MM.1S (cell line): ENCODE measurements at places on chromosomes 5 and 9.

GRCh38 chr5:170297589-170298462, at the start of gene LCP2:
TSS of gene LCP2 (minus strand) at chr5:170297777. CDS start at chr5:170297611, 166 bp downstream.
- DNase-seq: peak; percentile 61

DNA sequence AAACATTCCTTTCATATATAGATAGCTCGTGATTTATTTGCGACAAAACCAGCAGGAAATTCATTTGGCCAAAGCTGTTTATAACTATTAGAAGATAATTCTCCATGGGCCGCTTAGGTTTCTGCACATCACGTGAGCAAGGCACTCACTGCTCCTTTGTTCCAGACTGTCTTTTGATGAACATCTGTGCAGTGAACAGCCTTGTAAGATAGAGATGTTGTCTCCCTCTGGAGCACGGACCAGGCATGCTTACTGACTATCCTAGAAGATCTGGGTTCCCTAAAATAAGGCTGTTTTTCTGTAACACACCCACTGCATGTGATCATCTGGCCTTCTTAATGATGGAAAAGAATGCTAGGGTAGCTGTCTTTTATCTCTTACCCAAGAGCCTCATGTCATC, 30.9 kb downstream of the YIPF5 start:
- DNase-seq: no peak

- no peak for DNase-seq
Observed at GRCh38 chr5:165616490-165617405, 2111.3 kb downstream of the MAT2B start.

GRCh38 chr5:161169776-161170175, 317.8 kb upstream of the ATP10B start:
- DNase-seq: no peak

GRCh38 chr9:113540466-113540865, 76.9 kb downstream of the RGS3 start:
- no peak for DNase-seq

- no peak for DNase-seq
Observed at GRCh38 chr9:84141741-84142370, 161.3 kb downstream of the RMI1 start.

DNA sequence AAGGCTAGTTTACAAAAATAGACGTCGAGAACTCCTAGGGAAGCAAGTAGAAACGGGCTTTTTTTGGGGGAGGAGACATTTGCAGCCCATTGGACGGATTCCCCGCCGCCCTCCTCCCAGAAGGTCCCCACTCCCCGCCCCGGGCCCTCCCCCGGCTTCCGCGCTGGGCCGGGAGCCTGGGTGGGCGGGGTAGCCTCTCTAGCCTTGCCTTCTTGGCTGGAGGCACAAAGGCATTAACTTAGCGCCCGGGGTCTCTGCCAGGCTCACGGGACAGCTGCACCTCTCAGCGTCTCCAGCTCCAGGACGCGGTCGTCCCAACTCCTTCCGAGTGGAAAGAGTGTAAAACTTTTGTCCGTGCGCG, at the start of gene DMRTA1:
TSS of gene DMRTA1 (plus strand) at position 236 of the 361 bp plus-strand sequence. CDS start 242 bp downstream, outside the sequence.
- peak; percentile 77 for DNase-seq

GRCh38 chr9:128877852-128878251, 3.9 kb downstream of the KYAT1 start:
- DNase-seq: no peak

DNA sequence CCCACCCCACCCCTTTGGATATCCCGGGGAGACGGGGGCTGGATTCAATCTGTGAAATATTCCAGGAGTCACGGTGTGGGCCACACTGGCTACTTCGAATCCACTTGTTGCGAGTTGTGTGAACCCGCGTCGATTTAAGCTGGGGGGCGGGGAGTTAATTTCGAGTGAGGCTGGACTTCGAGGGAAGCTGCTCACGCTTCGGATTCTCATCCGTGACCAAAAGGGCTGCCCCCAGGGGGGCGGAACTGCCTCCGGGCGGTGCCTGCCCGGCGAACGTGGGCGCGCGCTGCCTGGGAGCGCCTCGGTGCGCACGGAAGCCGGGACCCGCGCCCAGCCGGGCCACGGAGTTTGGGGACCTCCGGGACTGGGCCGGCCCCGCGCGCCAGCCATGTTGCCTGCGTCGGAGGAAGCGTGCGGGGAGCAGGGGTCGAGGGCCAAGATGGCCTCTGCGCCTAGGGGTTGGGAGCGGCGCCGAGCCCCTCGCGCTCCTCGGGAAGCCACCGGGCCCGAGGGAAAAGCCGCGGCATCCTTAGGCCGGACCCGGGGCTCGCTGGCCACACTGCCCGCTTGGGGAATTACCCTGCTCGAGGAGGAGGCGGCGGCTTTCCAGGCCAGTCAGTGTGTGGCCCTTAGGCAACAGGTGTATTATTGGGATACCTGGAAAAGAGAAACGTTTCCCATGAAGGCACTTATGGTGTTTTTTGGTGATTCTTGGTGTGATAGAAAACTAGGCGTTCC, 975 bp downstream of the OCLN start:
- peak; percentile 26 for DNase-seq

DNA sequence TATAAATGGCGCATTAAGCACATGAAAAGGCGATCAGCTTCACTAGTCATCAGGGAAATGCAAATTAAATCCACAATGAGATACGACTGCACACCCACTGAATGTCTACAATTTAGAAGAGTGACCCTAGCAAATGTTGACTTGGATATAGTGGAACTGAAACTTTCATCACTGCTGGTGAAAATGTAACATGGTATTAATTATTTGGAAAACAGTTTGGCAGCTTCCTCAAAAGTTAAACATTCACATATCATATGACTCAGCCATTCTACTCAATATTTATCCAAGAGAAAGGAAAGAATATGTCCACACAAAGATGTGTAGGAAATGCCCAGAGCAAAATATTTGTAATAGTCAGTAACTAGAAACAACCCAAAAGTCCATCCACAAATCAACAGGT, 146.5 kb downstream of the LPAR1 start:
- DNase-seq: no peak

DNA sequence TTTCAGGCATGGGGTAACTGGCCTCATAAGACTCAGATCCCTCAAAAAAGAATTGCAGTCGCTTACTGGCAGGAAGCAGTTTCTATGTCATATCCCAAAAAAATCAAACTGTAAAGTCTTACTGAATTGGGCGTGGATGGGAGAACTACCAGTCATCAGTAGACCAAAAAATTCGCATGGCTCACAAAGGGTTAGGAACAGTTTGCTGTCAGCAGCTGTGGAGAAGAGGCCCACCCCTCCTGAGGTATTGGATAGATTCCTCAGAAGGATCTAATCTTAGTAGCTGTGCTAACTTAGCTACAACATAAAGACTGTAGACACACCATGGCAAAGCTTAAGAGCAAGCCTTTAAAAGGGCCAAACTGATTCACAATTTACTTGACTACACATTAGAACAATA, 478.3 kb upstream of the FTMT start:
- no peak for DNase-seq

- no peak for DNase-seq
Observed at GRCh38 chr5:143056792-143057579, 286.8 kb downstream of the ARHGAP26 start.

DNA sequence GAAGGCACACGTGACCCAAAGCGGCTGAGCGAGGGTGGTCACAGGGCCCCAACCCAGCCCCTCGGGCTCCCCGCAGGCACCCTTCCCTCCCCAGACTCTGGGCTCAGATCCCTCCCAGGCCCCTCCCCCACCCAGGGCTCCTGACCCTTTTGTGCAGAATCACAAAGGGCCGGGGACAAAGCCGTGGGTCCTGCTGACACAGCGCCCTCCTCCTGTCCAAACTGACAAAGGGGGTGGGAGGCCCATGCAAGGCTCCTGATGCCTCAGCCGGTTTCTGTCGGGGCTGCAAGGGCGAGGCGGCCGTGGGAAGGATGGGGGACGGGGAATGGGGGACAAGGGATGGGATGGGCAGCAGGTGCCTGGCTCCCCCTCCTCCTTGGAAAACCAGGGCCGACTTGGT, 43.5 kb upstream of the UBAC1 start:
- no peak for DNase-seq

DNA sequence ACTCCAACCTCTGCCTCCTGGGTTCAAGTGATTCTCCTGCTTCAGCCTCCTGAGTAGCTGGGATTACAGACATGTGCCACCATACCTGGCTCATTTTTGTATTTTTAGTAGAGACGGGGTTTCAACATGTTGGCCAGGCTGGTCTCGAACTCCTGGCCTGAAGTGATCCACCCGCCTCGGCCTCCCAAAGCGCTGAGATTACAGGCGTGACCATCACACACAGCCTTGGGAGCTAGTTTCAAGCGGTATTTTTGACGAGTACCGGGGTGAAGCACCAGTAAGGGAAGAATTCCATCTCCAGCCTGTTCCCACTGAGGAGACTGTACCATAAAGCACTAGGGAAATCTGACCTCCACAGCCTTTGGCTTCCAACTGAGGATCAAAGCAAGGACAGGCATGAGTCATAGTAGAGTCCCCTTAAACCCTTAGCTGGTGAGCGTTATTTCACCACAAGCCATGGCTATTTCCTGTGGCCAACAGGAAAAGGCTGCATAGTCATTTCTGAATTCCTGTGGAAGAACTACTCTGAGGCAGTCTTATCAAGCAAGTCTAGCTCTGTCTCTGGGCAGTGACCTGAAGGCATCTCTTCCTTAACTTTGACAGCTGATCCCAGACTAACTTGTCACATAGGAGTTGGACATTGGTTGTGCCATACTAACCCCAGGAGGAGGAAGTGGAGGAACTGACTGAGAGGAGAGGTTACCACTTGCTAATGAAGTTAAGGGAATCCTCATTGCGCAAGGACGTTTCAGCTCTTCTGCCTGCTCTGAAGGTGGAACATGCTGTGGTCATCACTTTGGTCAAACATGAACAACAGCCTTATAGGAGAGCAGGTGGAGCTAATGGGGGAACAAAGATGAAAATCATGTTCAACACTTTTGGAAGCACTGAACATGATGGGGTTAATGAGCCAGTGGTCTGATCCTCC, 85.8 kb upstream of the DMRT1 start:
- no peak for DNase-seq
